NCI-H2081 (cell line): ENCODE measurements at places on chromosomes 7 and 10.
A peak's percentile ranks its signal among the peaks of the same experiment; 100 is the strongest.

DNA sequence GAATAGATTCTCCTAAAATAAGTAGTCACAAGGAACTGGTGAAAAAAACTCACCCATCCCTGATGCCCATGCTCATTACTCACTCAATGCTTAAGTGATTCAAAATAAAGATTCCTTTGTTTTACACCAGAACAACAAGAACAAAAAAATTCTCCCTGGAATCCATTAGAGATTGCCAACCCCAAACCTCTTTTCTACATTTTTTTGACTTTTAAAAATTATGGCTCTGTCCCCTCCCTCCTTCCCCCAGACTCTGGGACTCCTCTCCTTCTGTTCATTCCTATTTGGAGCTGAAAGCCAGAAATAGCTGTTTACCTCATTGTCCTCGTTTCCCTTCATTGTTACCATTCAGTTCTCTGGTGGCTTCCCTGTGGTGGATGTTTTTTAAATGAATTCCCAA lies 63.2 kb upstream of the FHIP2A start:
- no peak for DNase-seq

GRCh38 chr7:155316427-155317113 lies 18.9 kb downstream of the INSIG1 start:
- DNase-seq = no peak

DNA sequence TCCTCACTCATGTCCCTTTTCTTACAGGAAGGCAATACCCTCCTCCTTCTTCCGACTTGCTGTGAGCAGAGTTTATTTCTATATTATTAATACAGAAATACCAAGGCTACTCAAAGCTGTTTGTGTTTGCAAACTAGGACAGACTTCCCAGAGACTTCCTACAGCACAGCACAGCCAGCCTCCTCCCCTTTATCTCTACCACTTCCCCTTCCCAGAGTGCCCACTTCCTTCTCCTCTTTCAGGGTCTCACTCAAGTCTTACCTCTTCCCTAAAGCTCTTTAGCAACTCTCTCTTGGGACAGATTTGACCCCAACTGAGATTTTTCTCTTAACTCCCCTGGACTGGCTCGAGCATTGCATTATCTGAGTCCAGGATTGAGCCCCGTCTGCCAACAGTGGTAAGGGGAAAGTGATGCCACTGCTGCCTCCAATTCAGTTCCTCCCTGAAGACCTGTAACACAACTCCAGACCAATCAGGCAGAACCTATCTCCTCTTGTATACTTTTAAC lies 5.5 kb upstream of the LRGUK start:
- no peak for DNase-seq

GRCh38 chr7:94284104-94284503 lies 110.6 kb upstream of the COL1A2 start:
- no peak for DNase-seq

- DNase-seq = no peak
Measured at GRCh38 chr10:25565570-25565969, 368.5 kb upstream of the MYO3A start.

- no peak for DNase-seq
Measured at GRCh38 chr10:59997827-59998525, 91.6 kb upstream of the CCDC6 start.

DNA sequence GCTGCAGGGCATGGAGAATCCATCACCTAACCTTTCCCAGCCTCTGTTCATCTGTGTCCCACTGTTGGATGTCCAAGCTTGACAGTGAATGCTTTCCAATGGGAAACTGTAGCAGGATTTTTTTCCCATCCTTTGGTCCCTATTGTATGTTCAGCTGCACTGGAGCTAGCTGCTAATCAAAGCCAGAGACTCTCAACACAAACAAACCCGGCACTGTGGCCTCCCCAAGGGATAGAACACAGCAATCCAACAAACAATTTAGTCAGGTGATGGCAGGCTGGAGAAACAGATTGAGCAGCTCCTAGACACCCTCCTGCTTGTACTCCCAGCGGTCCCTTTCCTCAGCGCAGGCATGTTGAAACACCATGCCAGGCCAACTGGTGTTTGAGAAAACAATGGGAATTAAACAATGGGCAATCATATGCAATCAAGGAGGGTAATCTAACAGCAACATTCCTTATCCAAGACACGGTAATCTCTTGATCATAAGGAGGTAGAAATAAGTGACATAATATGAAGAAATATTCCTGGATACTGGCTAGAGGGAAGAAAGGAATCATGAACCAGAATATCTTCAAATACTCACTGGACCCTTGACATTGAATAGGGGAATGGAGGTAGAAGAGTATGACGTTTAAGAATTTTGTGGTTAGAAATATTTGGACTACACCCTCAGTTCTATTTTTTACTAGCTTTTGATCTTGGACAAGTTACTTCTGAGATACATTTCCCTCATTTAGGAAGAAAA lies 15.0 kb downstream of the PTN start:
- DNase-seq = peak; percentile 20

- DNase-seq = no peak
Measured at GRCh38 chr10:118672766-118673715, 77.6 kb upstream of the PRLHR start.

- peak; percentile 48 for DNase-seq
Measured at GRCh38 chr7:1567049-1567771, 2.6 kb downstream of the PSMG3 start.

- no peak for DNase-seq
Measured at GRCh38 chr10:50395271-50395670, 144.0 kb upstream of the ASAH2 start.

GRCh38 chr7:6221340-6222319 lies 50.8 kb downstream of the CYTH3 start:
- no peak for DNase-seq

DNA sequence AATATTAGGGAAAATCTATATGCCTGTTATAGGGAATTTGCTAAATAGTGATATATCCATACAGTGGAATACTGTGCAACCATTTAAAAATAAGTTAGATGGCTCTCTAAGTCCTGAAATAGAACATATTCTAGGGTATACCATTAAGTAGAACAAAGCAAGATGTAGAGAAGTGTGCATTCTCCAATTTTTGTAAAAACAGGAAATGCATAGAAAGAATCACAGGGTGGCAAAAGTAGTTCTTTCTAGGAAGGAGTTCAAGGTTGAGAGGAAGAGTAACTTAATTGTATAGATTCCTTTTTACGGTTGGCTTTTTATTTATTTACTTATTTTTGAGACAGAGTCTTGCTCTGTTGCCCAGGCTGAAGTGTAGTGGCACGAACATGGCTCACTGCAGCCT lies 43.7 kb downstream of the ADD3 start:
- no peak for DNase-seq

DNA sequence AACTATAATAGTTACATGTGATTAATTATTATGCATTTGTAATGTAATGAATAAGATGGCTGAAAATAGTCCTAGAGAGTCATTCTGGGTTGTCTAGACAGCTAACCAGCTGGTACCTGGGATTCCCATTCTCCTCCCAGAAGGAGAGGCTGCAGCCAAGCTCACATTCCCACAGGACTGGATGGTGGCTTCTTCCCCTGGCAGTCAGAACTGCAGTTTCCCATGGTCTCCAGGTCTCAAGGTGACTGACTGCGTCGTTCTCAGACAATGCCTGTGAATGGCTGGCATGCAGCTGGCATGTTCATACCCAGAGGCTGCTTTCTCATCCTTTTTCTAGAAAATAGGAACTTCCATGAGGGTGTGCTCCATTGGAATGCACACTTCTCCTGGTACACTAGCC lies 21.3 kb downstream of the TAS2R16 start:
- no peak for DNase-seq

DNA sequence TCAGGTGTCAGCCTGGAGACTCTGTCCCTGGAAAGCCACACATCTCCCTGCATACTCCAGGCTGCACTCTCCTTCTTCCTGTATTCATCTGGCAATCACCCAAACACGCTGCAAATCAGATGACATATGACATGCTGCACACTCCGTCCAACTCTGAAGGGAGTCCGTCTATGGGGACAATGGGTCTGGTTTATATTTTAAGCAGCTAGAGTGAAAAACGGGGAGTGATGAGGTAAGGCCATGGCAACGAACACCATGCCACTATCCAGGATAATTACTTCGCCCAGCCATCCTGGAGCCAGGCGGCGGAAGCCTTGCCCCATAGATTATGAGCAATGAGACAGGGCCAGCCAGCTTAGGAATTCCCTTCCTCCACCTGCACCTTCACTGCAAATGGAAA lies 140.1 kb downstream of the PLXNA4 start:
- DNase-seq = no peak

DNA sequence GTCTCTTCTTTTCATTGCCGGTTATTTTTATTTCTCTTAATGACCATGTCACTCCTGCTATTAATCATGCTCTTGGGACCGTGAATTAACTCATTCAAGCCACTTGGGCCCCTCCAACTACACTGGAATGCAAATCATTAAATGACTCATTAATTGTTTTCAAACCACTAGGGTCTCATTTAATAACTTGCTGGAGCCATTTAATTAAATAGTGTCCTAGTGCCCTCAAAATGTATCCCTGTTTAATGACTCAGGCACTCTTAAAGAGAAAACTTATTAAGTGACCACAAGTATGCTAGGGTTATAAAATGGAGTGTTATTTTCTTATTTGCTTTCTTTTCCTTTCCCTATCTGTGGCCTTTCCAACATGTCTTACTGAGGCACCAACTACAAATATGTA lies 73.0 kb downstream of the PLXDC2 start:
- DNase-seq = no peak

GRCh38 chr10:63720676-63721075 lies 199.5 kb downstream of the REEP3 start:
- DNase-seq = no peak

GRCh38 chr7:57400531-57401155 lies 49.3 kb upstream of the ZNF716 start:
- DNase-seq = no peak

GRCh38 chr10:86535132-86535882 lies 13.7 kb upstream of the WAPL start:
- DNase-seq = no peak

GRCh38 chr7:1158203-1159126 lies 1.5 kb downstream of the ZFAND2A start:
- peak; percentile 77 for DNase-seq

DNA sequence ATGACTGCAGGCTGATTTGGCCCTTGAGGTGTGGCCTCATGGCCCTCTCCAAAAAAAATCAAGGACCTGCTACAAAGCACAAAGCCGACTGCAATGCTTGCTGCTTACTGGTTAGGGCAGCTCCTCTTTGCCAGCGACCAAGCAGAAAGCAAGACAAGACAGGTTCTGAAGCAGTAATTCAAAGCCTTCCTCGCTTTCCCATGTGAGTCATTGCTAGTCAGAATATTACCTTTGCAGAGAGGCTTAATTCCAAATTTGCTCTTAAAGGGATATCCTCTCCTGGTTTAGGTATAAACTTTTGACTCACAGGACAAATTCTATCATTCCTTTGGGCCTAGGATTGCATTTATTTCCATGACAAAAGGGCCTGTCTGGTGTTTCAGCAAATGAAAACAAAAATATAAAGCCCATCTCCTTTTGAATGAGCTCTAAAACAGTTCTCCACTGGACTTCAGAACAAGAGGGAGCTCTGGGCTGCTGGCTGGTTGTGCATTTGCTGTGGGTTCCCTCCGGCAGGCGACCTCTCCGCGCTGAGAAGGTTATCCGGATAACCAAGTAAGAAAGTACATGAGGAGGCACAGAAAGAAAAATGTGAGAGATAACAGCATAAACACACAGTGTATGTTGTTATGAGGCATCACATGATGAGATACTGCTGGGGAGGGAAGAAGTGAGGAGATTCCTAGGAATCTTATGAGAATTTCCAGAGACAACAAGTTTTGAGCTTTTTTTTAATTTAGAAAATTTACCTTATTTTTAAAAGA lies 90.8 kb downstream of the EGFR start:
- no peak for DNase-seq

- peak; percentile 86 for DNase-seq
Measured at GRCh38 chr7:148058092-148058491, 532.5 kb upstream of the C7orf33 start.

DNA sequence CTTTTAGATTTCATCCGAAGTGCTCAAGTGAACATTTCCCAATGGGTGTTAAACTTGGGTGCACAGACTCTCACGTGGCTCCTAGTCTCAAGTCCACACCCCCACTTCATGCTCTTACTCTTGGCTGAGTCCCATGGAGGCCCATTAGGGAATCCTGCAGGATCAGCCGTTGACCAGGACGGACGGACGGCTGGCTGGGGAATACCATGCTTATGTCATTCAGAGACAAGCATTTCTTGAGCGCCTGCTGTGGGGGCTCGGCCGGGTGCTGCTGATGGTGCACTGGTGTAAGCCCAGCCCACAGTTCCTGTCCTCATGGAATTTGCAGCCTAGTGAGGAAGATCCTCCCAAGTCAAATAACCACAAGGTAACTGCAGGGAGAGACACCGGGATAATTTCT lies 44.7 kb downstream of the PITRM1 start:
- DNase-seq = no peak

DNA sequence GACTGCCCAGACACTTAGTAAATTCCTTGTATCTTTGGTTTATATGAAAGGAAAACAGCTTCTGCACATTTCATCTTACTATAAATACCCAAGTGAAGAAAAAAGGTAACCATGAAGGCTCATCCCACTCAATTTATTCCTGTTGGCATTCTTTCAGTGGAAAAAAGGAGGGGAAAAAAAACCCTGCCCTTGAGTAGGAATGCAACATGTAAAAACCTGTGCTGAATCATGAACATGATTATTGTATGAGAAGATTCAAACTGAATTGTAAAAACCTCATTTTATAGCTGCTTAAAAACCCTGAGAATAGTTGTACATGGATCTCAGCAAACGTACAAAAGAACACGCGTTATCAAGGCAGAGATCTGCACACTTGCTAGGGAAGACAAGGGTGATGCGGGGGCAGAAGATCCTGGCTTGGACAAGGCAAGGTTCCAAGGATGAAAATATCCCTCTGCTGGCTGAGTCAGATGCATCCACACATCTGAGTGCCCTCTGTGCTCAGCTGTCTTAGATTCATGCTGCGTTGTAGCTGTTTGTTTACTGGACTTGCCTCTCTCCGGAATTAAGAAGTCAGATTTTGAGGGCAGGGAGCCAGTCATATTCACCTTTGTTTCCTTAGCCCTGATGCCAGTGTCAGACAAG lies 658.2 kb downstream of the PARD3 start:
- DNase-seq = no peak

GRCh38 chr10:49207936-49208487 lies 19.8 kb upstream of the TMEM273 start:
- no peak for DNase-seq

DNA sequence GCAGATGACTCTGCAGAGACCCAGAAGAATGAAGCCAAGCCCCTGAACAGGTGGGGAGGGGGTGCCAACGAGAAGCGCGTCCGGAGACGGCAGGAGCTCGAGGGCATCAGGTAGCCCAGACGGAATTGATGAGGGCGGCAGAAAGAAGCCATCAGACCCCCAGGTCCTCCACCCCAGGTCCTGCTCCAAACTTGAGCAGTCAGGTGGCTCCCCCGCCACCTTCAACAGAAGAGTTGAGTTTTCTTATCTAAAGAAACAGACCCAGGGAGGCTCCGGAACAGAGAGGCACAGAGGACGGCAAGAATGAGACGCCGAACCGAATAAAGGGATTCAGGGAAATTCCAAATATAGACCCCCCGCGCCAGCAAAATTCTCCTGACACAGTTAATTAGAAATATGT lies 22.2 kb downstream of the RGS10 start:
- no peak for DNase-seq
